ENCODE measurements at places on chromosomes 11 and 22.

GRCh38 chr11:74212533-74212932 lies 41.4 kb downstream of the PPME1 start:
- DNase-seq: no peak

GRCh38 chr22:46849951-46850350 lies 87.5 kb downstream of the TBC1D22A start:
- no peak for DNase-seq

- DNase-seq: no peak
Measured at GRCh38 chr22:29105468-29105867, 32.6 kb downstream of the KREMEN1 start.

GRCh38 chr22:44906999-44907644 lies 102.7 kb downstream of the PHF21B start:
- DNase-seq: no peak

- DNase-seq: no peak
Measured at GRCh38 chr11:2451916-2452315, 7.1 kb downstream of the KCNQ1 start.

- DNase-seq: no peak
Measured at GRCh38 chr11:24828938-24829605, 332.2 kb downstream of the LUZP2 start.

DNA sequence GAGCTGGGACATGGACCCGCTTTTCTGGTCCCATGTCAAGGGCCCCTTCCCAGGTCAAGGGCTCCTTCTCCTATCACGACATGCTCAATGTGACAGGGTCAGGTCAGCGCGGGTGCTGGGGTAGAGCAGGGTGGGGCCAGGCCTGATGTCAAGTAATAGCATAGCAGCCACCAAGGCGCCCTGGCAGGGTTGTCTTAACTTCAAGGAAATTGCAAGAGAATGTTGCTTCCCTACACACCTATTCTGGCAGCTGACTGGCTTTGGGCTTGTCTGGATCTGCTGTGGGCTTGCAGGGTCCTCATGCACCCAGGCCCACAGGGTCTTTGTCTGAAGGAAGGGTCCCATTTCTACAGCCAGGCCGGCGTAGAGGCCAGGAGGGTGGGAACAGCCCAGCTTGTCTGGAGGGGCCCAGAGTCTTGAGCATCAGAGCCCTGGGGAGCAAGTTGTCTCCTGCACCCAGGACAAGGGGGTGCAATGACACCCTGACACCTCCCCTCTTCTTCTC lies 71.4 kb downstream of the BUD13 start:
- no peak for DNase-seq

- peak; percentile 88 for DNase-seq
Measured at GRCh38 chr11:12864316-12865156, 144.6 kb upstream of the RASSF10 start.

DNA sequence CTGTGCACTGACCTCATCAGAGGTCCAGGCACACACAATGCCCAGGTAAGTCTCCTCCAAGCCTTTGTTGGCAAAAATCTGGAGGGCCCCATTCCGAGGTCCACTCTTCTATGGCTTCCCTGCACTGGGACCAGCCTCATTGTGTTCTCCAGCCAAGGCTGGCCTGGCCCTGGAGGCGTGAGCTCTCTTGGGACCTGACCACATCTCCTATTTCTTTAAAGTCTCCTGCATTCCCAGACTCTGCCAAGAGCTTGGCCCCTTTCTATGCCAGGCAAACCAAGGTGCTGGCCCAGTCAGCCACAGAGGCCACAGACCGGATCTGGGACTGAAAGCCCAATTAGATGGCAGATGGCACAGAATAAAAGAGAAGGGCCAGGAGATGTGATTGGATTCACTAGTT lies 55.1 kb downstream of the C11orf58 start:
- DNase-seq: no peak

- no peak for DNase-seq
Measured at GRCh38 chr11:100294748-100295147, 392.3 kb upstream of the ARHGAP42 start.

- DNase-seq: no peak
Measured at GRCh38 chr11:15118431-15118830, 3.7 kb downstream of the INSC start.

GRCh38 chr11:130940706-130941105 lies 24.4 kb upstream of the SNX19 start:
- no peak for DNase-seq

DNA sequence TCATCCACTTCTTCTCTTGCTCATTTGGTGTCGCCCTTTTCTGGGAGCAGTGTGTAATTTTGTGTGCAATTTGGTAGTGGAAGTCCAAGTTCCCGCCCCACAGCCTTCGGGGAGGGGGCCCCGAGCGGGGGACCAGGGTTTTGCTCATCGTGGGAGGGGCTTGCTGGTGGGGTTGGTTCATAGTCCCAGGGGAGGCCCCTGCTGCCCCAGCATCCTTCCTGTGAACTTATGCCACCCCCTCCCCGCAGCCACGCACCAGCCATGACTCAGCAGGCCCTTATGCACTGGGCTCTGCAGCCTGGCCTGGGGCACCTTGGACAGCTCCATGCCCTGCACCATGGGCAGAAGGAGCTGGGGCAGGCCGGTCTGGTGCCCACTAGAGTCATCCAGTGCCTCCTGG lies 1183.6 kb downstream of the BRD1 start:
- no peak for DNase-seq

GRCh38 chr11:102012946-102013345 lies 34.3 kb upstream of the CFAP300 start:
- DNase-seq: no peak

DNA sequence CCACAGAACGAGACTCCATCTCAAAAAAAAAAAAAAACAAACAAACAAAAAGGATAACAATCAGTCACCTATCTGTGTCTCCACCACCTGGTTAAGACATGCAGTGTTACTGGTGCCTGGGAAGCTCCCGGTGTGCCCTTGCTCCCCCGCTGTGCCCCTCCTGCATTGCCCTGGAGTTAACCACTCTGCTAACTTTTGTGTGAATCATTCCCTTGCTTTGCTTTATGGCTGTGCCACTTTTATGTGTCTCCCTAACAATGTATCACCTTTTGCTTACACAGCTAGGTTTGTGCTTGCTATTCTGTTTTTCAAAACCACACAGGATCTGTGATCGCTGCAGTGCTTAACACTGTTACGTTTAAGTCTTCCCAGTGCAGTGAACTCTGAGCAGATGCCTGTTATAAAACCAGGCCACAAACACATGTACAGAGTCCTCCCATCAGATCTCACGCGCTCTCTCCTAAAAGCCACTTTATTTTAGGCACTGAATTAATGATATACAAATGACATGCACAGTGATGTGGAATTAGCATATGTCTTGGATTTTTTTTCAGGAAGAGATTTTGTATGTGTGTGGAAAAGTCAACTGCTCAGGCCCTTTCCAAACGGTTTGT lies 69.9 kb downstream of the BUD13 start:
- peak; percentile 77 for DNase-seq

DNA sequence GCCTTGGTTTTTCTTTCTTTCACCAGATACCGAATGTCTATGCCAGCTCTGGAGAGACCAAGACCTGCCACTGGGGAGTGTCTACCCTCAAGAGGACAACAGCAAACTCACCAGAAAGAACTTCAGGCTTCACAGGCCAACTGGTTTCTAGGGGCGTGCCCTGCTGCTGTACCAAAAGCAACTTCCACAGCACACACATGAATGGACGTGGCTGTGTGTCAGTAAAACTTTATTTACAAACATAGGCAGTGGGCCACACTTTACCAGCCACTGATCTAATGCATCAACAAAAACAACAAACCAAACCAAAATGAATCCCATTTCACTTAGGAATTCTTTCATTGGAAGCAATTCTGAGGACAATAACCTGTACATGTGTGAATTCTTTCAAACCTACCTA lies 16.7 kb downstream of the DEAF1 start:
- DNase-seq: no peak

DNA sequence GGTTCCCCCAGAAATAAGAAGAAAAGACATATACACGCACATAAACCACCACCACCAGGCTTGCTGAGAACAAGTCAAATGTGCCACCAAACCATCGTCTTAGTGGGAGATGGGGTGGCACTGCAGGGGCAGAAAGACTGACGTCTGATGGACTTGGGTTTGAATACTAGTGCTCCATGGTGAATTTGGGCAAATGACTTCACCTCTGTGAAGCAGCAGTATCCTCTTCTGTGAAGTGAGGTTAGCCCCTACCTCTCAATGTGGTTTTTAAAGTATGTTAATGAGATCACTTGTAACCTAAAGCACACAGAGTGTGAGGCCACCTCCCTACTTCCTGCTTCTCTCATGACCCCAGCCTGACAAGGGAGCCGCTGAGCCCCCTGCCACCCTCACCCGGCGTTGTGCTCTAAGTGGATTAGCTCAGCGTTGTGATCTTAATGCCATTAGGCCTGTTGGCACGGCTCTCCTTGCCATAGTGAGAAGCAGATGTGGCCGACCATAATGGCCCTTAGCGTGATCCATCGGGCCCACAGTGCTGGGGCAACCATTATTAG lies 14.4 kb downstream of the ZBTB16 start:
- no peak for DNase-seq

DNA sequence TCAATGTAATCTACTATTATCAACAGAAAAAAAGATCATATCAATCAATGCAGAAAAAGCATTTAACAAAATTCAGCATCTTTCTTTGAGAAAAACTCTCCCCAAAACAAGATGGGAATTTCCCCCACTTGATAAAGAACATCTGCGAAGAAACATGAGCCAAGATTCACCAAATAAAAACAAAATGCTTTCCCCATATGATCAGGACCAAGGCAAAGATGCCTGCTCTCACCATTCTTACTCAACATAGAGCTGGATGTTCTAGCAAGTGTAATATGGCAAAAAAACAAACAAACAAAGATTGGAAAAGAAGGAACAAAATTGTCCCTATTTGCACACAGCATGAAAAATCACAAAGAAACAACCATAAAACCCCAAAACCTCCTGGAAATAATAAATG lies 23.4 kb downstream of the SHANK2 start:
- DNase-seq: no peak

- no peak for DNase-seq
Measured at GRCh38 chr11:83613767-83614121, 327.6 kb upstream of the CCDC90B start.

- no peak for DNase-seq
Measured at GRCh38 chr22:45731798-45732495, 60.3 kb downstream of the ATXN10 start.

- no peak for DNase-seq
Measured at GRCh38 chr11:12618743-12619540, 55.3 kb upstream of the TEAD1 start.

- peak; percentile 12 for DNase-seq
Measured at GRCh38 chr11:45857961-45858474, 10.7 kb downstream of the CRY2 start.

GRCh38 chr11:76669901-76670484 lies 554 bp downstream of the LRRC32 start:
- DNase-seq: no peak

DNA sequence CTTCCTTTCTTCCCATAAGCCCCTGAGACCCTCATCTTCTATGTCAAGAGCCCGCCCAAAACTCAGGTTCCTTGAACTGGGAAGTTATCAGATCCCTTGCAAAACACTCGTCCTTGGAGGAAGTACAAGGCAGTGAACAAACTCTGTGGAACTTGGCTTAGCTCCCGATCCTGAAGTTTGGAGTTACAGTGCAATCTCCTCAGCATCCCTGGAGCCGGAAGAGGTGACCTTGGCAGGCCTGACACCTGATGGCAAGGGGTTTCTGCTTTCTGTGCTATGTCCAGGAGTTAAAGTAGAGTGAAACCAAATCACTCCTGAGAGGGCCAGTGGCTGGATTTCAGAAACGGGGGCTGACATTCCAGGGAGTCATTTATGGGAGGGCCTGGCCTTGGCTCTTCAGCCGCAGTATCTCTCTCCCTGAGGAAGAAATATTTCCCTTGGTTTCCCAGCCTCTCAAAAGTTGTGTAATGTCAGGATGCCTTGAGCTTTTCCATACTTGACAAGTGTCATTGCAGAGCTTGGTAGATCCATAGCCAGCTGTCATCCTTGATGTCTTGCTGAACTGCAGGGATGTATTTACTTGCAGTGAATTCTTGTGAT lies 1.9 kb upstream of the GRAMD1B start:
- DNase-seq: no peak

- DNase-seq: no peak
Measured at GRCh38 chr11:94941131-94941530, 32.2 kb downstream of the CWC15 start.

GRCh38 chr11:126322996-126323395 lies 19.1 kb downstream of the DCPS start:
- DNase-seq: no peak

GRCh38 chr11:100735949-100736675 lies 49.0 kb downstream of the ARHGAP42 start:
- DNase-seq: no peak

DNA sequence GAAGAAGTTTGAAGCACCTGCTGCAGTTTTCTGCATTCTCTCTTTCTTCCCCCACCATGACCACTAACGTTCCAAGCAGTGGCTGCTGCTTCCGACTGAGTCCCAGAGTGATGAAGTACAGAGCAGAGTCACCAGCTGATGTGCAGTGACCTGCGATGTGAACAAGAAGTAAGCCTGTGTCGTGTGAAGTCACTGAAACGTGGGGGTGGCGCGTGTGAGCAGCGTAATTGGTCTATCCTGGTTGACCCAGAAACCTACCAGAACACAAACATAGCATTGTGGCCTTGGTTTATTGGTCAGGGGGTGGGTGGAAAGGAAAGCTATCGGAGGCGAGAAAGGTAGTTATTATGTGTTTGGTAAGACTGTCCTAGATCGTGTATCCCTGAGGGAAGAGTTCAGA lies 3.5 kb downstream of the KRTAP5-7 start:
- no peak for DNase-seq

DNA sequence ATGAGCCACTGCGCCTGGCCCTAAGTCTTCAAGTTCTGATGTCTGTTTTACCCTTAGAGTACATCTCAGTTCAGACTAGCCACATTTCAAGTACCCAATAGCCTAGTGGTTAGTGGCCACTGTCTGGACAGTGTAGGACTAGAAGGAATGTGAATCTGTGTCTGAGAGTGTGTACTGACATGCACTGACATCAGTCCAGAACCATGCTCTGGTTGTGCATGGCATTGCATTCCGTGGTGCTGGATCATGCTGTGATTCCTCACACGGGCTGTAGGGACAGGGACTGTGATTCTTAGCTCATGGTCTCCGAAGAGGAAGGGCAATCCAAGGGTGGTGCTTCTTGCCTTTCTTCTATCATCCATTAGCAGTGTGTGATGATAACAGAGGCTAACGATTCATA lies 41.1 kb downstream of the AMOTL1 start:
- no peak for DNase-seq

- DNase-seq: no peak
Measured at GRCh38 chr22:49662681-49663080, 165.0 kb downstream of the BRD1 start.

- peak; percentile 81 for DNase-seq
Measured at GRCh38 chr11:61293867-61294716, 1.0 kb downstream of the VWCE start.

GRCh38 chr11:3101921-3102640 lies 44.9 kb upstream of the CARS1 start:
- no peak for DNase-seq

All from NCI-H1092 treated with DMSO at 0.1 percent for 48 hours (cell line).